ENCODE measurements at places on chromosomes 2 and 18.

- DNase-seq: no peak
Measured at GRCh38 chr2:168971261-168971660, 59.9 kb downstream of the ABCB11 start.

- no peak for DNase-seq
Measured at GRCh38 chr2:108813732-108814131, 27.2 kb downstream of the CCDC138 start.

- DNase-seq: no peak
Measured at GRCh38 chr2:98796775-98797544, 66.0 kb upstream of the MGAT4A start.

DNA sequence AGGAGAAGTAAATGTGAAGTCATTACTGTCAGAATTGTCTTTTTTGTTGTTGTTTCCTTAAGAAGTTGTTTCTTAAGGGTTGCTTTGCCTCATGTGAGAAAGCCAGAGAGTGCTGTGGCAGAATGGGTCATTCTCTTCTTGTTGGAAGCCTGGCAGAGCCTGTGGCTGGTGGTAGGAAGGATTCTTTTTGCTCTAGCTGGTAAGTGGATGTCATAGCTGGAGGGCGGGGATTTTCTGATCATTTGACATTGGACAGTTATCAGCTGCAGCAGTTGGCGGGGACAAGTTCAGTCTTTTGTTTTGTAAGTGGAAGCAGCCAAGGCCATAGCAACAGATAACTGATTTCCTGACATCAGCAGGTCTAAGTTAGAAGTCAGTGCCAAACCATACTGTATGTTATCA is 5.5 kb upstream of the RMDN2 start:
- no peak for DNase-seq

- DNase-seq: no peak
Measured at GRCh38 chr2:218395456-218395825, 4.2 kb upstream of the CTDSP1 start.

GRCh38 chr2:8502316-8502715 is 179.5 kb upstream of the ID2 start:
- peak; percentile 38 for DNase-seq

- DNase-seq: no peak
Measured at GRCh38 chr2:172849519-172850217, 114.0 kb downstream of the RAPGEF4 start.

DNA sequence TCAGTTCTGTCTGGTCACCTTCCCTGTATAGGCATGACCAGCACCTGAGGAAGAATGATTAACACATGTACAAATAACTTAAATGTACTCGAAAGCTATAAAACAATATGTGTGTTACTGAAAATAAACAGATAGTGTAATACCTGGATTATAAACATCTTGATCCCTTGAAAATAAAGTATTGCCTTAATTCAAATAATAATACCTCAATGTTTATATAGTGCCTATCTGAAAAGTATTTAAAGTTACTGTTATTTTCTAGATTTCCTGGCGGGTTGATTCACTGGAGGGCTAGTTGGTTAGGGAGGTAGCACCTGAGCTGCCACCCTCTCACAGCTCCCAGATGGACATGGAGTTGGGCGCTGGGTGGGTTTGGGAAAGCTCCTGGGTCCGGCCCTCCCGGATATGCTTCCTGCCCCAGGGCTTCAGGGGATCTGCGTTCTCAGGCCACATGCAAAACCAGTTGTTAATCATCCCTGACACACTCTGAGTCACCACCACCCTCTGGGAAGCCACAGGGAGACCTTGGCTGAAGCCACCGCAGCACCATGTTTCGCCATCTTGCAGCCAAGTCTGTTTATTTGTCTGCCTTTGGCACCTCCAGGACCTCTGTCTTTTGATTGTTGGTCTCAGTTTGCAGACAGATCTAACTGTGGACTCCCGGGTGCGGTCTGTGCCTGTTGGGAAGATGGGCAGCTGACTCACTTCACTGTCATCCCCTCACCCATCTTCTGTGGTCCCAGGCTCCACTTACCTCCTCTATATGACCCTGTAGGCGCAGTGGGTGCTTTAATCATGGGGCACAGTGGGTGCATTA is 35.3 kb downstream of the RAB31 start:
- DNase-seq: peak; percentile 96

- DNase-seq: no peak
Measured at GRCh38 chr2:170218456-170218855, 40.5 kb downstream of the MYO3B start.

DNA sequence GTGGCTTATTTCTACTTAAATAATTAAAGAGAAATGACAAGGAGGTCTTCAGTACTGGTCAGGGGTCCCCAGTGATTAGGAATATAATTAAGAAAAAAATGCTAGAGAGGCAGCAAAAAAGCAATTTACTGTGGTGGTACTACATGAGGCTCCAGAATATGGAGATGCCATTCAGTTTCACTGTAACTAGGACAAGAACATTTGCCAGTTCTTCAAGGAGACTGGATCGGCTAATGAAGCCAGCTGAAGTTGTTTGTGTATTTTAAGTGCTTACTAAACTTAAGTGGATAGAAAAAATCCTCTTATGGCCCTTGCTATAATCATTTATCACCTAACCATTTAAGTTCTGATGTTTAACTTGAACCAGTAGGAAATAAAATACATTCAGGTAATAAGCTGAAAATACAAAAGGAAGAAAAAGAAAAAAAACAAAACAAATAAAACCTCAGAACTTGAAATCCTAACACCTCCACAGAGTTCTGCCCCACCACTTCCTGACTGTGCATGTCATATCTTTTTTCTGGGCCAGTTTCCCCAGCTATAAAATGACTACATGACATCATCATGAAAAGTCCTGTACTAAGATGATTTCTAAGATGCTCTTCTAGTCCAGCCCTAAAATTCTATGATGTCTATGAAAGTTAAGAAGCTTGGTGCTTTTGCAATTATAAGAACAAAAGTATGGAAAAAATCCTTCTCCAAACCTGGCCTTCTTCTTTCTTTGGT is 98.0 kb downstream of the TRABD2A start:
- no peak for DNase-seq

- DNase-seq: no peak
Measured at GRCh38 chr18:42527766-42528165, 572.7 kb downstream of the PIK3C3 start.

- DNase-seq: no peak
Measured at GRCh38 chr2:204576362-204576979, 31.2 kb downstream of the PARD3B start.

- peak; percentile 14 for DNase-seq
Measured at GRCh38 chr2:49248506-49248905, 94.2 kb upstream of the FSHR start.

DNA sequence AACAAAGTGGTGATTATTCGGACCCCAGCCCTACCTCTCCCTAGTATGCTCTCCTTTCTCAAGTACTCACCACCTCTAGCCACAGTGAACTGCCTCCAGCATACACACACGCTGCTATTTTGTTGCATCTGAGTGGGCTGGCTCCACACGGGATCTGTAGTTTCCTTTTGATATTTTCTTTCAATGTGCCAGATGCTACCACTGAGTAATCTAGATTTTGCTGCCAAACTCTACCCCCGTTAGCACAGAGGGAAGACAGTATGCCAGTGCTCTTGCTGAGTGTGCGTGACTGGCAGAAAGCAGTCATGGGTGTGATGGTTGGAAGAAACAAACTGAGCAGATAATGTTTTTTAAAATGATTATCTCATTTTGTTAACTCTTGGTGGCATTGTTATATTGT is 11.6 kb downstream of the CFLAR start:
- peak; percentile 70 for DNase-seq

GRCh38 chr2:215624423-215624829 is 188.6 kb upstream of the FN1 start:
- peak; percentile 30 for DNase-seq

GRCh38 chr2:68809324-68810240 is 61.6 kb downstream of the BMP10 start:
- DNase-seq: peak; percentile 69

DNA sequence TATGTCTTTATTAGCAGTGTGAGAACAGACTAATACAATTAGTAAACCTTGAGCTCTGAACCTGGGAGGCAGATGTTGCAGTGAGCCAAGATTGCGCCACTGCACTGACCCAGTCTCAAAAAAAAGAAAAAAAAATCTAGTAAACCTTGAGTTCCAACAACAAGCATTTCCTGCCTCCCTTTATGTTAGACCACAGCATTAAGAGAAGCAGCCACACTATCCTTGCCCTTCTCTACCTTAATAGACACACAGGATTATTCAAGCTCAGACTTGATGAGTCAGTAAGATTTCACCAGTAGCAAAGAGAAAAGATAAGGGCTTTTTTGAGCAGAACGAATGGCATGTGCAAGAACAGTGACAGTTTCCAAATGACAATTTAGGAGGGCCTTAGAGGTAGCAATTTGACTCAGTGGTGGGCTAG is 18.0 kb upstream of the GLS start:
- DNase-seq: no peak

GRCh38 chr2:53509831-53510388 is 257.7 kb upstream of the CHAC2 start:
- DNase-seq: no peak

DNA sequence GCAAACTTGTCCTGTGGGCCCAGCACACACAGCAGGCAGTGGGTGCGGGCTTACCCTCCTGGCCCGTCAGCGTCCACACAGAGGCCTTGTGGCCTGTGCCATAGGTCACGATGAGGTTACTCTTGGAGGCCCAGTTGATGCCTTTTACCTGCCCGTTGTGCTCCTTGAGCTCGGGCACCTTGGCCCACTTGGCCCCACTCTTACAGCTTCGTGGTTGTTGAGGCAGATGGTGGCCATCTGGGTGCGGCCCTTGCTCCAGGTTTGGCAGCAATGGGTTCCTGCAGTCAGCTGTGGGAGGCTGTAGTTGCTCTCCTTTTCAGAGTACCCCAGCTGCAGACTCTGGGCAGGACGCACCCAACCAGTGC is 45.5 kb upstream of the PTH2R start:
- no peak for DNase-seq

- DNase-seq: no peak
Measured at GRCh38 chr18:23648940-23649607, 13.6 kb downstream of the ANKRD29 start.

DNA sequence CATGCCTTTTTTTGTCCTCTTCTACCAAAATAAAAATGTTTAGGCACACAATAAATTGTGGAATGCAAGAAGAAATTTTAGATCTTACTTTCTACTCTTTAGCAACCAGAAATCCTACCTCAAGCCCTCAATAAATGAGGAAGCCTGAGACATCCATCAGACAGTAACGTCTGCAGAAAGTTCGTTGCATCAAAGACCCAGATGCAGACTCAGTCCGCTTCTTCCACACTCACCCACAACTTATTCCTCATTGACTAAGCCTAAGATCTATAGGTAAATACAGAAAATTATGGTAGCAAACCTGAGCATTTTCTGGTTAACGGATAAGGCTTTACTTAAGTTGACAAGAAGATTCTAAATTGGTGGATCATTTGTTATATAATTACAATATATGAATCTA is 579.4 kb upstream of the ID2 start:
- no peak for DNase-seq

GRCh38 chr2:239263669-239264491 is 136.9 kb downstream of the HDAC4 start:
- no peak for DNase-seq

DNA sequence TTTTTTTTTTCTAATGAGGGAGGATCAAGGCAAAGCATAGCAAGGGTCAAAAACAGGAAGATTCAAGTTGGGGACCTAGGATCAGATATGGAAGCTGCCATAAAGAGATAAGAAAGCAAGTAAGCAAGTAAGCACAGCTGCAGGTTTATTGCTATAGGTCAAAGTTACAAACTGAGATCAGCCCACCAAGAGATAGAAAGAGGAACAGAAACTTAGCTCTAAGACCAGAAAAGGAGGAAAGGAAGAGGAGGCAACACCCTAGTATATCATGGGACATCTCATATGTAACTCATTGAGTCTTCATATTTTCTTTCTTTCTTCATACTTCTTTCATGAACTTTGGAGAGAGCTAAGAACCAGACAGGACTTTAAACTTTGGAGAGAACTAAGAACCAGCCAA is 295.9 kb upstream of the CRIM1 start:
- no peak for DNase-seq

- no peak for DNase-seq
Measured at GRCh38 chr2:119513832-119514231, 10.5 kb downstream of the SCTR start.

DNA sequence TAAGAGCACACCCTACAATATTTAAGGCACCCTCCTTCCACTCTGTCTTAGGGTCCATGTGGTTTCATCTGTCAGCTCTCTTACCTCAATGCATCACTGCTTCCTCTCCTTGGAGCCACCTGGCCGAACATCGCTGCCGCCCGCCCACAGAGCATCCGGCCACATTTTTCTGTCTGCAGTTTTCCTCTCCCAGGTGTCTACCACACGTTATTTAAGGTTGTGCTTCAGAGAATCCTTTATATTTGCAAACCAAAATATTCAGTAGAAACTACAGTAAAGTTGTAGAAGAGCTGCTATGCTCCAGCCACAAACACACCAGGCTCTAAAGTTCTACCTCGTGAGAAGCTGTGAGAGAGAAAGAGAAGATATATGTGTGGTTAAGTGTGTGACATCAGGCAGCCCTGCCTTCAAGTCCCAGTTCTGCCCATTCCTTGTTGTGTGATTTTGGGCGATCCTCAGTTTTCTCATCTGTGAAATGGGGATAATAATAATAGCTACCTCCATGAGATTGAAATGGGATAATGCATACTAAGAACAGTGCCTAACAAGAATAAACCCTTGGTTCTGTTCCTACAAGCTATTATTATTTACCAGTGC is 4.9 kb upstream of the STK17B start:
- no peak for DNase-seq

DNA sequence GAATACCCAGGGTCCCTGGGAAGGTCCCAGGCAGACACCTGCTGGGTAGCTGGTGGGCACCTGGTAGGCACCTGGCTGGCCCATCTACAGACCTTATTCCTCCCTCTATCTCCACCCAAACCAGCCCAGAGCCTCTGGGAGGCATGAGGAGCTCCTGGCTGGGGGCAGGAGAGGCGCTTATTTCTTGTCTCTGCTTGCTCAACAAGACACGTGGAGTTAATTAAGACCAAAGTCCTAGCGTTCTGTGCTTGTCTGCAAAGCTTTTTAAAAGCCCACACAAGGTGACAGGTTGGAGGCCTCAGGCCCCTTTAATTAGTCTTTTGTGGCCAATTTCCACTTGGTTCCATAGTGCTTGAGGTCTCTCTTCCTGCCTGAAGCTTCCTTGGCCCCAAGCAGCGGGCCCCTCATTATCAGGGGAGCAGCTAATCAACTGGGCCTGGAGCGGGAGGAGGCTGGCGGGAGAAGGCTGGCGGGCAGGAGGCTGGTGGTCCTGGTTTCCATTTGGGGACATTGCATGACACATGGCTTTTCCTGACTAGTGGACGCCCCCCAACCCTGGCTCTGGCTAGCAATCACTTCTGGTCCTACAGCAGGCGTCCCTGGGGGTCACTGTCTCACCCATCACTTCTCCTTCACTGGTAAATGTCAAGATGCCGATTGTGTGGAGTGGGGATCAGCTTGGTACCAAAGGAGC is 65.4 kb upstream of the HDAC4 start:
- no peak for DNase-seq

All from NCI-H460 (cell line).